CD4-positive, alpha-beta T cell treated with Interleukin-4 for 4 hours (primary cell): ENCODE measurements at places on chromosomes 6 and 20.
A peak's percentile ranks its signal among the peaks of the same experiment; 100 is the strongest.

DNA sequence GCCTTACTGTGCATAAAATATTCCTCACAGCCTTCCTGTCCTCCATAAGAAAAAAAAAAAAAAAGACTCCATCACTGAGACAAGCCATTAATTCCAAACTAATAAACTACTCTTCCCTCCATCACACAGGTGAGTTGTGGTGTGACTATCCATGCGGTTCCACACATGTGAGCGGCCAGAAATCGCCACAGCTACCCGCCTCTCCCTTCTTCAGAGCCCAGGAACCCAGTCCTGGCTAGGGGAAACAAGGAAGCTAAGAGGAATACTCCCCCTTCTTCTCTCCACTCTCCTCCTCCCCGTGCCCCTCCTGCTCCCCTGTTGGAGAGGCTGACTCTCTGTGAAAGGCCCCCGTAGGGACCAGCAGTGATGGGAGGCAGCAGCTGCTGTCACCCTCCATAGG, 128.6 kb upstream of the ARID1B start:
- no peak for DNase-seq

DNA sequence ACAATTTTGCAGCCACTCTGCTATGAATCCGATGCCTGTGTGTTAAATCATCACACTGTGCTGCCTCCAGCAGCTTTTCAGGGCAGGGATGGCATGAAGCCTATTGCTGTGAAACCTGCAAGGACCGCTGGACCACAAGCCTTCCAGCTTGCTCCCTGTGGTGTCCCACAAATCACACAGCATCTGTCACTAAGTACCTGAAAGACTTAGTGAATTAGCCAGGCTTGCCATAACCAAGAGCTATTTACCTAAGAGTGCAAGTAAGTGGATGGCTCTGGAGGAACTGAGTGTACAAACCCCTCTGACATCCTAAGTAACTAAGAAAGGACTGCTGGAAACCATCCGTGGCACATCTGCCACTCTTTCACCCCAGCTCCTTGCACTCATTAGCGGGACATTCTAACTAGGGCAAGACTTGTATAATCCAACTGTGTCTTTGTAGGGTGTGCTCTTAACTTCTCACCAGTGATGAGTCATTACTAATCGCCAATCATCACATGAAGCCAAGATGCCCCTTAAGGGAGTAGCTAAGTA, 34.7 kb downstream of the FOXQ1 start:
- DNase-seq: no peak

- DNase-seq: no peak
Observed at GRCh38 chr6:122798099-122798641, 9.1 kb downstream of the SMPDL3A start.

DNA sequence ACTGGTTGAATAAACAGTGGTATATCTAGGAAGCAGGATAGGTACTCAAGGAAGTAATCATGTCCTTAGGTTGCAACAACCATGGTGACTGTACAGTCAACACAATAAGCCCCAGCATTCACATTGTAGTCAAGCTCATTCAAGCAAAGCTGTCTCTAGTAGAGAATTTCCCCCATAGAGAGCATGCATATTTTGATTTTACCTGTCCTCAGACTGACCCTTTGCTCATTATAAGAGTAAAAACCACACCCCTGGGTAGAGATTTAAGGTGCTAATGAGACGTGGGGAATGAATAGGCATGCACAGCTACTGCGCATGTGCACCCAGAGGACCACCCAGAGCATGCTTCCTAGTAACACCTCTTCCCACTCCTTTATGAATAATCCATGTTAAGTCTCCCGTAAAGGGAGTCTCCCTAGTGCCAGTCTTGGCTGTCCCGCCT, 6.1 kb upstream of the RNF8 start:
- no peak for DNase-seq

DNA sequence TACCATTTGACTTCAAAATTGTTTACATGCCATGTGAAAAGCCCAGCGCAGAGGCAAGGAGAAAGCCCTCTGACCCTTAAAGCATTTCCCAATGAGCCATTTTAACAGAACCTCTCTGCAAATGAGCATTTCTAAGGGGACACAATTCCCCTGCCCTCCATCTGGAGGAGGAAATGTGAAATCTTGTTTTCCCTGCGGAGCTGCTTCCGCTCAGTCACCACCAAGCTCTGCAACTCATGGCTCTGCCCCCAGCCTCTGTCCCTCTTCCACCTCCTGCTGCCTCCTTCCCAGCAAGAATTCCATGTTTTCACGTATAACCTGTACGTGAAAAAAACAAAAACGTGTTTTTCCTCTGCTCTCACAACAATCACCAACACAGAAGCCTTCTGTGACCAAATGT, 12.3 kb downstream of the RIN2 start:
- no peak for DNase-seq

DNA sequence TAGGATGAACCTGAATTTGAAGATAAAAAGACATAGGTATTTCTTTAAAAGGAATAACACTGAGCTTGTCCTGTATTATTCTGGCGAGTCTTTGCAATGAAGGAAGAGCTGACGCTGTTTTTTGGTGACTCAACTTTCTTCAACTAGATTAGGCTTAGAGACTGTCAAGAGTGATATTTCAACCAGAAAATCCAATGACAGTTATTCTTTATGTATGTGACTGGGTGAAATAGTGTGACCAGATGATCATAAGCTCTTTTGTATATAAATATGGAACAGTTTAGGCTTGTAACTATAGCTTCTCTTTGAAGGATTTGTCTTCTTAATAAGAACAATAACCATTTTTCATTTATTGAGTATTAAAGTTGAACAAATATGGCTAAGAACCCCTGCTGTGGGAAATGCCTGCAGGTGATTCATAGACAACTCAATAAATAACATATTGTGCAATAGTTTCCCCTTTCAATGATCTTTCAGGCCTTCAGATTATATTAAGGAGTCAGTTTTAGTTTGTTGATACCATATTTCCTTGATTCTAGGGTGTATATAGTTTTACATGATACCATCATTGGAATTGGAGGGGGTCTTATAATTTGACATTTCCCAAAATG, 265.6 kb upstream of the JAG1 start:
- no peak for DNase-seq

GRCh38 chr6:76120302-76120701, 47.8 kb upstream of the IMPG1 start:
- DNase-seq: no peak

DNA sequence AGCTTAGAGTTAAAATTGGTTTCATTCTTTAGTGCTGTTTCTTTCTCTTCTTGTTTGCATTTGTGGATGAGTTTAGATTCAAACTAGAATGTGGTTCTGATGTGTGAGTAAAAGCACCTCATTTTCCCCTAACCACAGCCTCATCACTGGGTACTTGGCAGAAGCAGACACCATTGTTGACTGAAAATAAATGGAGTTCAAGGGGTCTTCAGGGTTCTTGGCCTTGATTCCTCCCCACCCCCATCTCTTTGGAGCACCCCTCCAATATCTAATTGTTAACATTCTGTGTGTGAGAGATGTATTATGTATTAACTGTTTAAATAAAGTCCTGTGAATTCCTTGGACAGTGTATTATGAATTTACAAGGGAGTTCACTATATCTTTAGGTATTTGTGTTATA, 59.6 kb downstream of the JARID2 start:
- DNase-seq: peak; percentile 24

- DNase-seq: no peak
Observed at GRCh38 chr6:10587656-10588406, 66.7 kb downstream of the GCNT2 start.
